ENCODE measurements at places on chromosomes 4 and X.

- no peak for DNase-seq
These were observed 1852.2 kb upstream of the IGFBP7 start for GRCh38 chr4:58962424-58962823.

GRCh38 chrX:34585561-34585960 lies 71.5 kb downstream of the TMEM47 start:
- no peak for DNase-seq

DNA sequence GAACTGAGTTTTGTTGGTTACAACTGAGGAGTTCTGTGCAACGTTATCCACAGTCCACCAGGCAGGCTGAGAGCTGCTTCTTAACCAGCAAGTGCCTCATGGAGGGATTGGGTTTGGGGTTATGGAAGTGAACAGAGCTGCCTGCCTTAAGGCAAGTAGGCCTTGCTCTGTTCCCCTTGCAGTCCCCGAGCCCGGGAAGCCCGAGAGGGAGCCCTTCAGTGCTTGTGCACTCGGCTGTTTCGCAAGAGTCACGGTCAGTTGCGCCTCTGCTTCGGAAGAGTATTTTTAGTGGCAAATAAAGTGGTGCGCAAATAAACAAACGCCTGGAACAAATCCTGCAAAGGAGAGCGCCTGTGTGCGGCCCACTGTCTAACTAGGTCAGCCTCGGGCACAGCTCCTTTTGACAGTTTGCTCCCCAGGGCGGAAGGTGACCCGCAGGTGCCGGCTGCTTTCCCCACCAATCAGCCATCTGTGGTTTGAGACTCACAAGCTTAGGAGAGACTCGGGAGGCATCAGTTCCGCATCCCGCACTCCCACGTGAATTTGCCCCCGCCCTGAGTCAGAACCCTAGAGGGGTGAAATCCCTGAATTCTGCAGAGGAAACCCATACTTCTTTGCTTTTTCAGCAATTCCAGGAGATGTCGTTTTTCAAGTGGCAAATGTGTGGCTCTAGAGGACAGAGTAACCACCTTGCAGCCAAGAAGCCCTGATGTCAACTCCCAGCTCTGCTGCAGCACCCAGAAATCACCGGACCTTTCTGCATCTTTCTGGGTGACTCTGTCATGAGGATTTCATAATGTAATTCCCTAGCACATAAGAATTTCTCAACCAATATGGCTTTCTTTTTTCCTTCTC lies 56.8 kb downstream of the LGI2 start:
- DNase-seq = peak; percentile 18

GRCh38 chrX:119684916-119685224 lies 8.1 kb downstream of the SEPTIN6 start:
- DNase-seq = no peak

GRCh38 chr4:6517171-6517570 lies 44.8 kb upstream of the PPP2R2C start:
- no peak for DNase-seq

DNA sequence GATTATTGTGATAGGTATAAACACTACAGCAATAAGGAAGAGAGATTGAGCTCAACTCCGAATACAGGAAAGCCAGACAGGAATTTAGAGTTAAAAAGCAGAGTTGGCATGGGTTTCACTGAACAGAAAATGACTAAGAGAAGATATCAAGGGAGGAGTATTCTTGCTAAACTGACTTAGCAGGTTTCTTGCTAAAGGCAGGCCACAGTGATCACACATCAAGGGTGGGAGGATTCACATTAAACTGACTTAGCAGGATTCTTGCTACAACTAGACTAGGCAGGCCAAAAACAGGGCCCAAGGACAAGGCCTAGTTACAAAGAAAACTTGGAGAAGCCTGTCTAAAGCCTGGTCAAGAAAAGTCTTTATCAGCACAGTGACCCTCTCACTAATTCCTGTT lies 195.1 kb downstream of the MAGEB5 start:
- no peak for DNase-seq

- no peak for DNase-seq
These were observed 12.9 kb upstream of the WDR17 start for GRCh38 chr4:176052744-176053143.

GRCh38 chr4:16365036-16365569 lies 138.8 kb upstream of the TAPT1 start:
- no peak for DNase-seq

DNA sequence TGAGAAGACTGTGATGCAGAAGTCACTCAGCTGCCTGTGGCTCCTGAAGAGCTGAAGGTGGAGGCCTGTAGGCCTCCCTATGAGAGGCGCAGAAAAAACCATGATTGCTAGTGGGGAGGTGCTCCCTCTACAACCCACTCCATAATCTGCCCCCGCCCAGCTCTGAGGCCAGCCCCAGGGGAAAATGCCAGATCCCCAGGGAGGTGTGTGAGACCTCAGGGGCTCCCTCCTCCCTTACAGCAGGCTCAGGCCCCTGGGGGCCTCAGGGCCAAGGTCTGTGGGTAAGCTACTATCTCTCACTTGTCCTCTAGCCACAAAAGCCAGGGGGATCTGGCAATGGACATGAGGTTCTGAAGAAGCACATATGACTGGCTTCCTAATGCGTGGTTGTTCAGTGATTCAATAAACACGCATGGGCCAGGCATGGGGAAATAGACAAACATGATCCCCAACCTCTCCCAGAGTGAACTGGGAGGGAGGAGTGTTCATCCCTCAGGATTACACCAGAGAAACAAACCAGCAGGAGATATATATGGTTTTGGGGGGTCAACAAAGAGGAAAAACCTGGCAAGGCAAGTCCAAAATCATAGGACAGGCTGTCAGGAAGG lies 51.0 kb upstream of the MTM1 start:
- peak; percentile 24 for DNase-seq

DNA sequence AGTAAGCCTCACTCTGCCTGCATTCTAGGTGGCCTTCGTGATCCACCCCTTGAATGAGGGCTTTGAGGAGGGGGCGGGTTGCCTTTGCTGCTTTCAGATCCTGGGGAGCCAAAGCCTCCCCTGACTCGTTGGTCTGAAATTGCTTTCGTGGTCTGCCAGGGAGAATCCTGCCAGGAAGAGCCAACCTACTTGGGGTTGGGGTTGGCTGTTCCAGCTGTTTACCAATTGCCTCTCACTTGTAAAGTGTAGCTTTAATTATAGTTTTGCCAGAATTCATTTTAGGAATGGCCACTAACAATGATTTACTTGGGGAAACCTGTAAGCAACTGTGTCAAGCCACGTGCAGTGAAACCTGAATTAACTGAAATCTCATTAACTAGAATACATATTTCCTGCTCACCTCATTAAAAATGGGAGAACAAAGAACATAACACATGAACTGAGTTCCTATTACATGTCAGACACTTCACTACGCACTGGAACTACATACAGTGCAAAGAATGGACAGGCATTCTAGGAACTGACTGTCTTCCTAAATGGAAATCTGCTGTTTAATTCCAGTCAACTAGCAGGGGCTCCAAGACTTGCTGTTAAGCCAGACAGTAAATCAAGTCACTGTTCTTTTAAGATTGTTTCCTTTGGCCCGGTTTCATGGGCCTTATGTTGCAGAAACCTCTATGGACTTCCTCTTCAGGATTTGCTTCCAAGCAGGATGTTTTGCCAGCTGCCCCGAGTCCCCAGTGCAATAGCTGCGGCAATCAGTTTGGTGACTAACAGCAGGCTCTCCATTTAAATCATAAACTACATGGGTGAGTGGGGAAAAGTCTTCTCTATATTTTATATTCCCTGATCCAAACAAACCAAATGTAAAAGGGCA lies 16.4 kb upstream of the NKRF start:
- peak; percentile 2 for DNase-seq

GRCh38 chr4:62898115-62898514 lies 1511.1 kb downstream of the TECRL start:
- DNase-seq = no peak

DNA sequence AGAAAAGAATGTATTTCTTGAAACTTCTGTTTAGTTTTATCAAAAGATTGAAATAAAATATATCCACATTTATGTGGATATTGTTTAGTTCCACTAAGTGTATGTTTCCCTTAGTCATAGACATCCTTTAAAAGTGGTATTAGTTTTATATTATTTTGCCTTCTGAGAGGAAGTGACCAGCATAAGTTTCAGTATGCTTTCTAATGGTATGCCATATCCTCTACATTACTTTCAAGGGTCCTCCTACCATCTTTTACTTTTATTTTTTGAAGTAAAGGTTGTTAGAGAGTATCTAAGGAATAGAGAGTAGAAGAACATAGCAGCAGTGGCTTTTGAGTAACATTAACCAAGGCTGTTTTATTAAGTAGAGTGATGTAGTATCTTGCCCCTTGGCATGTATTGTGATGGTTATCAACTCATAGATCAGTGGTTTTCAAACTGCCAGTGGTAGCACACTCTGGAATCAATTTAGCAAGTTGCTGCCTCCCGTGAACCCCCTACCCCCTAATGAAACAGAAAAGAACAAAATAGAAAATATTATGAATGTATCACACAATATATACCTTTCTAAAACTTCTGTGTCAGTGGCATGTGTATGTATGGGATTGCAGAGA lies 44.8 kb downstream of the RBPJ start:
- DNase-seq = no peak

- no peak for DNase-seq
These were observed 31.1 kb downstream of the FGFRL1 start for GRCh38 chr4:1042352-1043055.

DNA sequence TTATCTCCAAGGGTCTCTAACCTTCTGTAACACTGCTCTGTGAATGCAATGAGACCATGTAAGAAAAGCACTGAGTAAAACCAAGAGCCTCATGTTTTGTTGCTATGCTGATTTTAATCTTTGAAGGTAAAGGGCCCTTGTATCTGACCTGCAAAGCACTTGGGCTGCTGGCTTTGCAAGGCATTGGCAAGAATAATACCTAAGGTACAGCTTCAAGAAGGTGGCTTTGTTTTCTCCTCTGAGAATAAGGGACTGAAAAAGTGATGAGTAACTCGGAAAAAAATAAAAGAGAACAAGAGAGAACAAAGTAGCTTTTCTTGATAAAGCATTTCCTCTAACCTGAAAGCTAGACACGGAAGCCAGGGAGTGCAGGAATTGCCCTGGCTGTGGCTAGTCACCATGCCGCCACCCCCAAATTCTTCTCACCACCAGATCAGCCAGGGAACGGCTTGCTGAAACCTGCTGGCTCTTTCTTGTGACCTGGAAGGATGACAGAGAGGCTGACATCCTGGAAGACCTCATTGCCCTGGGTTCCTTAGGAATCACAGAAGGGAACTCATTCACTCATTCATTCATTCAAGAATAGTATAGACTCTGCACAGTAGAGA lies 41.8 kb upstream of the HS3ST1 start:
- DNase-seq = no peak

- DNase-seq = no peak
These were observed 141.5 kb upstream of the SMAD1 start for GRCh38 chr4:145340071-145340675.

- no peak for DNase-seq
These were observed 2.5 kb downstream of the AADAT start for GRCh38 chr4:170087163-170087700.

- peak; percentile 64 for DNase-seq
These were observed at the start of gene NDUFC1 for GRCh38 chr4:139301821-139302611. Gene NDUFC1, minus strand, starts transcription at chr4:139302477. Its CDS starts 6,679 bp downstream, at chr4:139295798.

GRCh38 chr4:121156822-121157769 lies 7.0 kb downstream of the TNIP3 start:
- DNase-seq = peak; percentile 54

- no peak for DNase-seq
These were observed 27.1 kb downstream of the IGFBP7 start for GRCh38 chr4:57083090-57083489.

DNA sequence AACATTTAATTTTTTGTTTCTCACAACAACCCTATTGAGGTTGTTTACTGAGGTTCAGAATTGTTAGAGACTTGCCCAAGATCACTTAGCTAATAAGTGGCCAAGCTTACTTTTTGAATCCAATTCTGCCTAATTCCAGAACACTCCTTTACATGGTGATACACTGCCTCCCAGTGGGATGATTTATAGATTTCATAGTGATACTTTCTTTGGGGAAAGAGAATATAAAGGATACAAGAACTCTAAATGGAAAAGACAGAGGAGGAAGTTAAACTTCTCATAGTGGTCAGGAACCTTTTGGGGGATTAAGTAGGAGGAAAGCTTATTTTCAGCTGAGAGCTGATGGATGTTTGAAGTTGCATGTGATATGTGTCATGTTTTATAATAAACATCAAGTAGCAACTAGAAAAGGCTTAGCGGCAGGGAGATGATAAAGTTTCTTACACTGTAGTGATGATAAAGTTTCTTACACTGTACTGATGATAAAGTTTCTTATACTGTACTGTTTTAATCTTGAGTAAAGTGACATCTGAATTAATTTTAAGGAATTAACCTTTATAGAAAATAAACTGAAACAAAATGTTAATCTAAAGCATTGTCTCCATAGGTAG lies 15.3 kb downstream of the STAG2 start:
- peak; percentile 62 for DNase-seq

DNA sequence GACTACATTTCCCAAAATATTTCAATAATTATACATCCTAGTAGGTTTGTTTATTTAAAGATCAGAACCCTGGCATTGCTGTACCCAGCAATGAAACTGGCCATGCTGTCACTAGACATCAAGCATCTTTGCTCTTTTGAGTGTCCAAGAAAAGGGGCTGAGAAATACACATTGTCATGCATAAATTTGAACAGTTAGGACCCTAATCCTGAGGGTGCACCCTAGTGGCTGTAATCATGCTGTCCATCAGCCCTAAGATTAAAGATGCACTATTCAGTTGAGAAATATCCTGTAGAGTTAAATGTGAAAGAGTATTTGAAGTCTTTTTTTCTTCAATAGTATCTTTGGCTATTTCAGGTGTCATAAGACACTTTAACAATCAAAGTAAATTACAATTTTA lies 108.8 kb downstream of the NFKB1 start:
- DNase-seq = peak; percentile 27

DNA sequence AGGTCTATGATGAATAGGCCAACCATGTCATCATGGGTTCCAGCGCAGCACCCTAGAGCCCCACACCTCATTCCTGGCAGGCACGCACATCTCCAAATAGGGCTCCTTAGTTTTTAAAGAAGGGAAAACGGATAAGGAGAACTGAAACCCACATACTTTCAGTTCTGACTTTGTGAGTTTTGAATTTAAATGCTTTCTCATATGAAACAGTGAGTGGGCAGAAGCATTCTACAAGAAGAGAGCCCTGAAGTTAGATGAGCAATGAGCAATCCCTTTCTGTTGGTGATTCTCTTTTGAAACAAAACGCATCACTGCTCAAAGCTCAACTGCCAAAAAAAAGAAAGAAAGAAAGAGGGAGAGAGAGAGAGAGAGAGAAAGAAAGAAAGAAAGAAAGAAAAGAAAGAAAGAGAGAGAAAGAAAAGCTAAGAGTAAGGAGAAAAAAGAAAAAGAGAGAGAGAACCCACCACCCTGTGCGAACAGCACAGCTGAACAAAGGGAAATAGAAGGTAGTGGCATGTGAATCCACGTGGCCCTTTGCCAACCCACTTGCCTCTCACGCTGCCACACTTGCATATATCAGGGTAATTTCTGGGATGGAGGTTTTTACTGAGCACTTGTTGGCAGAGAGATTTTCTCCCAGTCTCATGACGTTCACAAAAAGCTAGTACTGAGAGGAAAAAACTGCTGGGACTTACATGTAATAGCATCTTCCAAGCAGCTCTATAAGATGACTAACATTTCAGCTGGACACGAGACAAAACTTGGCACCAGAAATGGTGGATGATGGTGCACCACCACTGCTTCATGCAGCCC lies 31.0 kb downstream of the TMSB4X start:
- DNase-seq = no peak

- peak; percentile 81 for DNase-seq
These were observed 511.4 kb upstream of the DIPK2B start for GRCh38 chrX:45712067-45712466.

GRCh38 chr4:142307857-142308256 lies 538.2 kb downstream of the INPP4B start:
- no peak for DNase-seq

All from ELR (cell line).